ENCODE measurements at places on chromosomes 6 and 20.

- no peak for DNase-seq
These were observed 84.6 kb downstream of the MAN1A1 start for GRCh38 chr6:119264854-119265397.

DNA sequence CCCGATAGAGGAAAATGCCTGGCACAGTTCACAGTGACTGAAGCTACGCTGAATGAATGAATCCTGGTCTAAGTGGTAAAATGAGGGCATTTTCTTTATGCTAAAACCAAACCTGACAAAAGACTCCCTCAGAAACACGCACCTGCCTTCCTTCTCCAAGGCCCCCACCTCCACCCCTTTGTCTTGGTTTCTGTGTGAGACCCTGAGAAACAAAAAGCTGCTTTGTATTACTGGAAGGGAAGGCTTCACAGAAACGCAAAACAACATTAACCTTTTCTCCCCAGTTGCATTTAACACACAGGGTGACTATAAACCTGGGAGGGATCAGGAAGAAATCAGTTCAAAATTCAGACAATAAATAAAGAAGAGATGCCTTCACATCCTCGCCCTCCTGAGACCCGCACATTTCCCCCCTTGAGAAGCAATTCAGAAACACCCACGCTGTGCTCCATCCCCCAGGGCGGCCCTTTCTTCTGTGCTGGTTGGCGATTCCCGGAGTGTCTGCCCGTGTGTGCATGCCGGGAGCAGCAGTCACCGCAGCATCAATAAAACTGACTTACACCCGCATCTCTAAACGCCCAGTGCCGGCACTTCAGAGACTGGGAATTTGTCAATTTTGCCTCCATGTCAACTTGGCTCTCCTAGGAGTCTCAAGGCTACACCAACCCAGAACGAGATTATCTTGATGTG lies 67.2 kb upstream of the TRAF3IP2 start:
- DNase-seq = no peak

- no peak for DNase-seq
These were observed 58.7 kb downstream of the CAP2 start for GRCh38 chr6:17452096-17452495.

GRCh38 chr20:61633004-61633403 lies 380.9 kb downstream of the CDH4 start:
- no peak for DNase-seq

DNA sequence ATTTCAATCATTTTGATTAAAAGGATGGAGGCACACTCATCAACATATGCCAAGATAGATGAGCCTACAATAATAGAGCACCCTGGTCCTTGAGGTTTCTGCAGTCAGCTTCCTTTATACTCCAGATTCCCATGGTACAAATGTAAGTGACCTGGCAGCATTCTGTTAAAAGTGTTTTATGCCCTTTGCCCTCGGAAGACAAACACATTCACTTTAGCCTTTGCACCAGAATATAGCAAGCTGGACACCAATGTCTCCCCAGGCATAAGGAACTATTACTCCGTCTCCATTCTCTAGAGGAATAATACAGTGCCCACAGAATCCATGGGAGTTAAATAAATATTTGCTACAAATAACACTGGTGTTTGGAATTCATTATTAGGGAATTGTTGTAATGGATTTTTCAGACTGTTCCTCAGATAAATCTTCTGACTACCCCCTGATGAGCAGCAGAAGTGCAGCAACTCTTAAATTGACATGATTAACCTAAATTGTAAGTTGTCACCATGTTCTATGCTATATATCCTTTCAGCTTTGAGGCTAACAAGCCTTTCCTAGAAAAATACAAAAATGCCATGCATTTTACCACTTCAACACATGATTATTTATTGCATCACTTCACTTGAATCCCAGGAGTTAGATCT lies 340.2 kb downstream of the TBC1D32 start:
- DNase-seq = no peak

DNA sequence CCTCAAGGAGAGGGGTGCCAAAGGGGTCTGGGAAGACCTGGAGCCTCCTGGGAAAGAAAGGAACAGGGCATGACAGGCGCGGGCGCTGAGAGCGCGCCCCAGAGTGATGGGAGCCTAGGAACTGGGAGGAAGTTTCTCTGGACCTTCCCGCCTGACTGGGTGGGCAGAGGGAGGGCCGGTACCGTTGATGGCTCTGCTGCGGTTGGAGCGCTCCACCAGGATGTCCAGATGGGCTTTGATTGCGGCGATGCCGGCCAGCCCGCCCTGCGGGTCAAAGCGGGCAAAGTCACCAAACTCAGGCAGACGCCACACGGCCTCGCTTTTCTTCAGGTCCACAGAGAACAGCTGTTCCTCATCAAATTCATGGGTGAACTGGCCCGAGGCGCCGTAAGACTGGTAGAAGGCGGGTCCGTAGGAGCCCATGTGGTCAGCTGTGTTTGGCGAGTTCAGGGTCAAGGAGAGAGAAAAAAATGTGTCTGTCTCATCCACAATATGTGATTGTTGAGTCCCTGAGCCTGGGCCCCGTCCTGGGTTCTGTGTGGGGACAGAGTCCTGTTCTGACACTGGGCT lies 1.5 kb downstream of the HLA-DOA start:
- DNase-seq = no peak
